Fibroblast of skin of right biceps (primary cell): ENCODE measurements at places on chromosomes 11 and 22.
A peak's percentile ranks its signal among the peaks of the same experiment; 100 is the strongest.

- no peak for DNase-seq
These were observed 29.0 kb upstream of the VWA5A start for GRCh38 chr11:124085997-124086846.

- DNase-seq = peak; percentile 65
These were observed 19.1 kb downstream of the ARHGEF17 start for GRCh38 chr11:73326929-73327811.

- DNase-seq = no peak
These were observed 39.9 kb downstream of the MYEOV start for GRCh38 chr11:69333879-69334278.

- no peak for DNase-seq
These were observed 44.0 kb downstream of the FEZ1 start for GRCh38 chr11:125452125-125452470.

DNA sequence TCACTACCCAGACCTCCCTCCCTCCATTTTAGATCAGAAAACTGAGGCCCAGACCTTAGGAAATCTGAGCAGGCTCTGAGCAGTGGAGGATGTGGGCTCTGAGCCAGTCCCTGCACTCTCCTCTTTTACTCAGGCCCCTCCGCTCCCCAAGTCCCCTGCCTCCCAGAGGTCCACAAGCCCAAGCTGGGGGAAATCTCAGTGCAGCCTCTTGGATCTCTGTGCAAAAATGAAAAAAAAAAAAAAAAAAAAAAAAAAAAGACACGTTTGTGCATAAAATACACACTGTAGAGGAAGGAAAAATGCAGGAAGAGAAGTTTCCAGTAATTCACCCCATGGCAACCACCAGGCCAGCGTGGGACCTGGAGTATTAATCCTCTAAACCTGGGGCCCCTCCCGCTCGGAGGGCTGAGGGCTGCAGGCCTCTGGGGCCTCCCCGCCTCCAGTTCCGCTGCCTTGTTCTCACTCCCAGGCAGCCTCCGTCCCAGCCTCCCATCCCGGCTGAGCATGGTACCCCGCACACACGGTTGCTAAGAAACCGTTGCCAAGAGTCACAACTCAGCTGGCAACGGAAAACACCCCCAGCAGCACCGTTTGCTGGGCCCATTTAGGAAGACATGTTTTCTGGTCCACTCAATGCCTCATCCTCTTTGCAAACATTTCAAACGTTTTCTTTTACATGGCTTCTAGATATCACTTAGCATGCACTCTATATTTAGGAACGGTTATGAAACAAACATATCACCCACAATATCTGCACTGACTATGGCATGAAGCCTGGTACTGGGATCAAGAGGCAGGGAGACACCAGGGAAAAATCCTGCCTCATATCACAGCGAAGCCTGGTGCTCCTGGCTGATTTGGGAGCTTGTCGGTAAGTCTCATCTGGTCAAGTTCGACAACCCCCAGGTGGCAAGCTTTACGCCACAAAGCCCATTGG lies 227.5 kb downstream of the CTTN start:
- no peak for DNase-seq

GRCh38 chr11:45900916-45901617 lies 6.0 kb downstream of the FREY1 start:
- no peak for DNase-seq

GRCh38 chr22:45683680-45684079 lies 12.0 kb downstream of the ATXN10 start:
- DNase-seq = no peak

DNA sequence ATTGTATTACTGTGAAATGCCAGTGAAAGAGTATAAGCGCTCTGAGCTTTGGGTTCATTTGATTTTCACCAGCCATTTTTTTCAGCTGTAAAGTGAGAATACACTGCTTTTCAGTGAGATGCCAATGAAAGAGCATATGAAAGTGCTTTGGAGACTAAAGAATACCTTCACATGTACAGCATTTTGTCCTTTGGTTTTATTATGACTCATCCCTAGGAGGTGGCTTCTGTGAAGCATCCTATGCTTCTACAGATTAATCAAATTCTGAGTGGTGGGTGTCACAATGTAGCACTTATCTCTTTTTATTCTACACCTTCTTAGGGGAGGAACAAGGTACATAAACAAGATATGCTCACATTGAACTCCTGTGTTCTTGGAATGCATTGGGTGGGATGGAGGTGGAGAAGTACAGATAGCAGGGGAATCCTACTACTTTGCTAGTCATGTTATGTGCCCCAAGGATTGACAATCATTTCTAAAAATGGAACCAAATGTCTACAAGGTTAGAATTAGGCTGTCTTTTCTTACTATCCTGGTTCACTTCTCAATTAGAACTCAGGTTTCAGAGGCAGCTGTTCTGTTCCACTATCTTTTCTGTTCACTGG lies 18.7 kb downstream of the TRIM44 start:
- DNase-seq = no peak

DNA sequence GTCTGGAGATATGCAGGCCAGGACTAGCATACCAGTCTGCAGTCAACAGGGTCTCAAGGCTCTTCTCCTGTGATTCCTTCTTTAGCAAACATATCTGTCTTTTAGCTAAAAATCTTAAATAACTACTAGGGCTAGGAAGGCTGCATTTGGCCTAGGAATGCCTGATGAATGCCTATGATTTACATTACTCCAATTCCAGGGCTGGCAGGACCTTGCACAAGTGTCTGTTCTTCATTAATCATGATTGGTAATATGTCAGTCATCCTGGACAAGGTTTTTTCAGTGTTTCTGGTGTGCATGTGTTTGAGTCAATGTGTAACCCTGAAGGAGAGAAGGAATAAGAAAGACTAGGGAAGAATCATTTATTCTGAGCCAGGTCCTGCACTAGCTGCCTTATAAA lies 280.5 kb upstream of the NARS2 start:
- DNase-seq = peak; percentile 28

DNA sequence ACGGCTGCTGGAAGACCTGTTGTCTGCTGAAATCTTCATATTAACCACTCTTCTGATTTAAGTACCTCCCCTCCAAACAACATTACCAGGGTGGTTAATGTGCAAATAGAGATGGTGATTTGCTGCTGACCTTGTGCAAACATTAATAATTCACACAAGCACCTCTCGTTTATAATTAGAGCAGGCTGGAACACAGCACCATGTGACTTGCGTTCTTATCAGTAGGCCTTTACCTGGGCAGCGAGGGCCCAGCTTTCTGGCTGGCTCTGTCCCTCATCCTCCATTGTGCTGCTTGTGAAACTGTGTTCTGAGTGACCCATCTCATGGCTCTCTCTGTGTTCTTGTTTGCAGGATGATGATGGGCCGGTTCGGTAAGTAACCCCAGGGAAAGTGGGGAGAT lies 41.0 kb upstream of the PARVG start:
- no peak for DNase-seq

GRCh38 chr11:128621601-128622501 lies 34.5 kb upstream of the ETS1 start:
- peak; percentile 86 for DNase-seq

GRCh38 chr11:88259431-88259830 lies 78.1 kb downstream of the CTSC start:
- DNase-seq = peak; percentile 5

GRCh38 chr11:94243571-94244515 lies 60.5 kb upstream of the IZUMO1R start:
- no peak for DNase-seq

DNA sequence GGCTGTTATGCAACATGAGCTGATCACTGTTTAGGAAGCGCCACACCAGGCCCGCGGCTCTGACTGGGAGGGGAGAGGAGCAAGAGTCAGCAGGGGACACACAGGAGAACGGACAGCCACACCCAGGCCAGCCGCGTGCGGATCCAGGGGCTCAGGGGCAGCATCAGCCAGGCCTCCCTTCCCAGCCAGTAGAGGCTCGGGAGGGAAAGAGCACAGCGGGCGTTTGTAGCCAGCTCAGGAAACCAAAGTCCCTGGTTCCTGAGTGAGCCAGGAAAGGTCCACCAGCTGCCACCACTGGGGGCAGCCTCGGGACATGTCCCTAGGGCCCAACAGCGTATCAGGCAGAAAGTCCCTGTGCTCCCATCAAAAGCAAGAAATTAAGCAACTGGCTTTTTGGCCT lies 71.8 kb upstream of the PITPNB start:
- DNase-seq = peak; percentile 10

DNA sequence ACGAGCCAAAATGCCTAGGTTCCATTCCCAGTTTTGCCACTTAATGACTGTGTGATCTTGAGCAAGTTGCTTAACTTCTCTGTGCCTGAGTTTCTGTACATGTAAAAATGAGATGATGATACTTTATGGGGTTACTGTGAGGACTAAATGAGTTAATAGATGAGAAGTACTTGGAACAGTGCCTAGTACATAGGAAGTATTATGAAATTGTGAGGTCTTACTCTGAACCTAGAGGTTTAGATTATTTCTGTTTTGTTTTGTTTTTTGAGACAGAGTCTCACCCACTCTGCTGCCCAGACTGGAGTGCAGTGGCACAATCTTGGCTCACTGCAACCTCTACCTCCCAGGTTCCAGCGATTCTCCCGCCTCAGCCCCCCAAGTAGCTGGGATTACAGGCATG lies 227.0 kb upstream of the POU2AF2 start:
- no peak for DNase-seq

DNA sequence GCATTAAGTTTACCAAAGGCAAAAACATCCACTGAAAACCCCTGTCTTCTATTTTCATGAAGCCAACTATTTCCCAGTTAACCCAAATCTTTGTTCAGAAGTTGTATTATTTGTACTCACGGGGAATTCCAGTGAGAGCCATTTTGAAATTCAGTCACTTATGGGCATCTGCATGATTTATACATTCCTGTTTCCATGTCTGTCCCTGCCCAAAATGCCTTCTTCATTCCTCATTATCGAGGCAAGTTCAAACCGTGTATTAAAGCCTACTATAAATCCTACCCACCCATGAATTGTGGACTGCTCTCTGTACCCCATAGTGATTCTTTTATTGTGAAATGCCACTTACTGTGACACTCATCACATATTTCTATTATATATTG lies 772.7 kb downstream of the DLG2 start:
- DNase-seq = no peak

GRCh38 chr11:71530602-71531001 lies 3.5 kb downstream of the KRTAP5-7 start:
- no peak for DNase-seq

- no peak for DNase-seq
These were observed 20.9 kb upstream of the SLC25A1 start for GRCh38 chr22:19199479-19199878.

GRCh38 chr11:8907116-8907515 lies 3.9 kb upstream of the AKIP1 start:
- no peak for DNase-seq

DNA sequence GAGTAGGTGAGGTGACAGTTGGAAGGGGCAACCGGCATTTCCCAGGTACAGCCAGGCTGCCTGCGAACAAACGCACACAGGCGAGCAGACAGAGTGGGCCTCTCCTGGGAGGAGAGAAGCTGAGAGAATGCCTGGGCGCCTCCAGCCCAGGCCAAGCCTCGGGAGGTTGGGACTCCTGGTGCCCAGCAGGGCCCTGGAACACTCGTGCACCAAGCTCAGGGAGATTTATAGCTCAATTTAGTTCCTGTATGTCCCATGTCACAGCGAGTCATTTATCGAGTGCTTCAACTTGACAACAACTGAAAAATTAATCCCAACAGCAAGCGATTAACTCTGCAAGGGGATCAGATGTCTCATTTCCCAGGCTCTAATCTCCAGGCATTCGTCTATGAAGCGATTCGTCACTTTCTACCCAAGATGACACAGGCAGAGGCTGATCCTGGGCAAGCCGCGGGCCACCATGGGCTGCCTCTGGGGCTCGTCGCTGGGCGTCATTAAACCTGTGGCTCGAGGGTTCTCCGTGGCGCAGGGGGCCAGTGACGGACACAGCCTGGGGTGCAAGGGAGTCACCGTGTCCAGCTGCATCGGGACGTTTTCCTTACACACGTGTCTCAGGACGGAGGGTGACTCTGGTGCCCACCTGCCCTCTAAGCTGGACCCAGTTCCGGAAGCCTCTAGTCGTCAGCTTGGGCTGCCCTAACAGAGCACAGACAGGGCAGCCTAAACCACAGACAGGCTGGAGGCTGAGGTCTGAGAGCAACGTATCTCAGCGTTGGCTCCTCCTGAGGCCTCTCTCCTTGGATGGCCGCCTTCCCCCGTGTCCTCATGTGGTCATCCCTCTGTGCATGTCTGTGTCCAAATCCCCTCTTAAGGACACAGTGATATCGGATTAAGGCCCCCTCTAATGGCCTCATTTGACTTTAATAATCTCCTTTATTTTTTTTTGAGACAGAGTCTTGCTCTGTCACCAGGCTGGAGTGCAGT lies 154.1 kb downstream of the CTTN start:
- DNase-seq = no peak

DNA sequence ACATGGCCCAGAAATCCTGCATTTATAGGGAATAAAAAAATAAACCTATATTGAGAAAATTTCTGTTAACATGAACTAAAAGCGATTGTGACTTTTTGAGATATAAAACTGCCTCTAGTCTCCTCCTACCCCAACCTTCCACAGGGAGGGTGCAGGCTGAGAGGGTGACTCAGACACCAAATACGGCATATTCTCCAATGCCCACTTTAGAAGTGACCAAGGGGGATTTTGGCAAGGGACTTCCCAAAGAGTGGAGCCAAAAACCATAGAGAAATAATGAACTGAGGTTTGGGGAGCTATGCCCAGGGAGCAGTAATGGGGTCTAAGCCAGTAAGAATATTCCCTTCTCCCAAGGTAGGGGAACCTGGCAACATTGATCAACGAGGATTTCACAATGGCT lies 124.9 kb upstream of the ZC3H12C start:
- DNase-seq = no peak
